ENCODE measurements at places on chromosomes 7 and 10.
A peak's percentile ranks its signal among the peaks of the same experiment; 100 is the strongest.

- no peak for DNase-seq
Observed at GRCh38 chr7:94223375-94224084, 171.2 kb upstream of the COL1A2 start.

DNA sequence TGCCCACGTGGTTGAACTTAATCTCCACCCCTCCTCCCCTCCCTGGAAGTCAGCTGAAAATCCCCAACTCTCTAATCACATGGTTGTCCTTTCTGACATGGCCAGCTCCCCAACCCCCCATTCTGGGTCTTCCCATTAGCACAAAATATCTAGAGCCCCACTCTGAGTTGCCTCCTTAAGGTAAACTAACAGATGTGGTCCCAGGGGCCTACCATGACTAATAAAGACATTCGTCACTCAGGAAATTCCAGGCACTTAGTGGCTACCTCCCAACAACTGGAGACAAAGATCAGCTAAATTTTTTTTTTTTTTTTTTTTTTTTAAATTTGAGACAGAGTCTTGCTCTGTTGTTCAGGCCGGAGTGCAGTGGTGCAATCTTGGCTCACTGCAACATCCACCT, 21.1 kb downstream of the CCDC126 start:
- no peak for DNase-seq

- DNase-seq = no peak
Observed at GRCh38 chr10:132646443-132647097, 109.0 kb downstream of the INPP5A start.

DNA sequence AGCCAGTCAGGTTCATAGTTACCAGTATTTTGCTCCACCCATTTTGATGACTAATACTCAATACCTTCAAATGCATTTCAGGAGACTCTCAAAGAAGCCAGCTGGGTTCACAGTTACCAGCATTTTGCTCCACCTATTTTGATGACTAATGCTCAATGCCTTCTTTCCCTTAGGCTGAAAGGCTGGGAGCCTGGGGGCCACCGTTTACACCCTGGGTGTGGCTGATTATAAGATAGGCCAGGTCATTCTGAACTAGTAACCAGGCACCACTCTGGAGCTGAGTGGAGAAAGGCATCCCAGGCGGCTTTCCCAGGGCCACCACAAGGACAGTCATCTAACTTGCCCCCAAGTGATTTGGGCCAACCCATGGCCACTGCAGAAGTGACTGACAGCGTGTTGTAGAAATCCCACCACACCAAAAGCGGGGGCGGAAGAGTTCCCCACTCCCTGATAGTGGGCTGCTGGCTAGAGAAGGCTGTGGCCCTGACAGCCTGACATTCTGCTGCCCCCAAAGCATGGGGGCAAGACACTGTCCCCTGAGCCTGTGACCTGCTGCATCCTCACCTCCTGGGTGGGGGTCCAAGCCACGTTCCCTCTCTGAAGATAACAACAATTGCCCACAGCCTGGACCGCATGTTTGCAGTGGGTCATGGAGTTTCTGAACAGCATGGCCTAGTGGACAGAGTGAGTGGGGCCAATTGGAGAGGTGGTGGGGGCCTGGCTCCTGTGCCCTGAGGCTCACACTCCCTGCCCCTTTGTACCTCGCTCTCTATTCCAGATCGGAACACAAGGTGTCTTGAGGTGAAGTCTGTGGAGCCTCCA, 23.0 kb upstream of the ZNF488 start:
- DNase-seq = no peak

- no peak for DNase-seq
Observed at GRCh38 chr7:16933296-16934279, 51.8 kb upstream of the AGR3 start.

DNA sequence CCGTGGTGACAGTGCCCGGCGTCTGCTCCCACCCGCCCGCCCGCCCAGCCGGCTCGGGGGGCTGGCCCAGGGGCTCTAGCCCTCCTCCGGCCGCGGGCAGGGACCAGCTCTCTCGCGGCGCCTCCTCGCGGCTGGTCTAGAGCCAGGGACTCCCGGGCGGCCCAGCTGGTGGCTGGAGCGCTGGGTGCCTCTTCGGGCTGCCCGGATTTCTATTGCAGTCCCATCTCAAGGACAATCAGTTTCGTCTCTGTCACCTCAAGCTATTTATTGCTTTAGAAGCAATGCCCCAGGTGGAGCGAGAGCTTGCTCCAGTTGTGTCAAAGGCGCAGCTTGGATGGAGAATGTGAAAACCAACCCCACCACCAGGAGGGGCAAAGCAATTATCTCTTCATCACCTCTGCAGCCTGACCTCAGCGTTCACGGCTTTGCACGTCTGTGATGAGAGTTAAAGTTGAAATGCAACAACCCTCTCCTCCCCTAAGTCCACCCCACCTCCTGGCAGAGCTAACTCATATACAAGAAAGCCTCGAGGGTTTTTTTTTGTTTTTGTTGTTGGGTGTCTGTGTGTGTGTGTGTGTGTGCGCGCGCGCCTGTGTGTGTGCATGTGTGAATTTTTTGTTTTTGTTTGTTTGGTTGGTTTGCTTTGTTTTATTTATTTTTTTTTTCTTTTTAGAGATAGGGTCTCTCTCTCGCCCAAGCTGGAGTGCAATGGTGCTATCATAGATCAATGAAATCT, at the start of gene ITGA8:
TSS of gene ITGA8 (minus strand) at position 24 of the 736 bp plus-strand sequence. CDS start 151 bp downstream, outside the sequence.
- DNase-seq = no peak

GRCh38 chr7:142583446-142583845, 165.8 kb upstream of the PRSS1 start:
- no peak for DNase-seq

DNA sequence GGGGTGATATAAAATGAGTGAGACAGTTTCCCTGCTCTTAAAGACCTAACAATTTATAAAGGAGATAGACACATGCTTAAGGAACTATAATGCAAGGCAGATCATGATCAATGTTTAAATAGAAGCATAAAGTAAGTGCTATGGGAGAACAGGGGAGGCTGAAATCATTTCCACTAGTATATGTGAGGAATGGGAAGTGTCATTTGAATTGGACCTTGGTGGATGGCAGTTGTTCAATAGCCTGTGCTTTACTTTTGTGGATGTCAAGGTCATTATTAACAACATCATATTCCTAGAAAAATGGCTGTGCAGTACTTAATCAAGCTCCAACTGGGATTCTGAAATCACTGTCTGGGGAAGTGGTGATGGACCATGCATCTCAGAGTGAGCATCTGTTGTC, 14.7 kb downstream of the NPY start:
- no peak for DNase-seq

- no peak for DNase-seq
Observed at GRCh38 chr10:93856349-93857145, 37.2 kb upstream of the SLC35G1 start.

- no peak for DNase-seq
Observed at GRCh38 chr10:121975295-121976086, 474 bp upstream of the NSMCE4A start.

DNA sequence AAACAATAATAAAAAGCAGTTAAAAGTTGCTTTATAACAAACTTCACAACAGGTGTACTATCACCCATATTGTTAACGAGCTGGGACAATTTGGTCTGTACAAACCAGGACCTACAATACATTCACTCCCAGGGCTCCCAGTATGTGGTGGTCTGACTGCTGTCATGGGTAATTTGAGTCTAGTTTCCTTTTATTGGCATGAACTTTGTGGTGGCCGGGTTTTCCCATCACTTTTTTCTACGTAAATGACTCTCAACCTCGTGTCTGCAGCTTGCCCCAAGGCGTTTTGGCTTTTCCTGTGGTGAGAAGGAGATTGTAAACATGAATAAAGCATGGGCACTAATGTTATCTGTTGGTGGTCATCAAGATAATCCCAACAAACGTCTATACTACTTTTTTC, 118.7 kb upstream of the CDK6 start:
- no peak for DNase-seq

GRCh38 chr10:86164174-86164774, 202.3 kb downstream of the GRID1 start:
- DNase-seq = no peak

DNA sequence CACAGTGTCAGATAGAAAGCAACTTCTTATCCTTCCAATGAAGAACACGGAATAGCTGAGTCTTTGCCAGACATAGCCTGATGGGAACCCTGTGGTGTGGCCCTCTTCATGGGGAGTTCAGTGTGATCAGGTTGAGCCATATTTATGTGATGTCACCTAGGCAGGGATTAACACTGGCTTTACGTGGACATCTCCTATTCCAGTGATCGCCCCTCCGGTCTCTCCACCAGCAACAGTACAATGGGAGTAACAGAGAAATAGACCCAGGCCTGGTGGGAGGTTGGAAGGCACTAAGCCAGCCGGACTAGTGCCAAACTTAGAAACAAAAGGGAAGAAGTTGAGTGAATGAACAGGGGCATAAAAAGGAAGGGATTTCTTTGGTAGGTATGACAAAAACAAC, 358.1 kb downstream of the PRPF18 start:
- DNase-seq = no peak

DNA sequence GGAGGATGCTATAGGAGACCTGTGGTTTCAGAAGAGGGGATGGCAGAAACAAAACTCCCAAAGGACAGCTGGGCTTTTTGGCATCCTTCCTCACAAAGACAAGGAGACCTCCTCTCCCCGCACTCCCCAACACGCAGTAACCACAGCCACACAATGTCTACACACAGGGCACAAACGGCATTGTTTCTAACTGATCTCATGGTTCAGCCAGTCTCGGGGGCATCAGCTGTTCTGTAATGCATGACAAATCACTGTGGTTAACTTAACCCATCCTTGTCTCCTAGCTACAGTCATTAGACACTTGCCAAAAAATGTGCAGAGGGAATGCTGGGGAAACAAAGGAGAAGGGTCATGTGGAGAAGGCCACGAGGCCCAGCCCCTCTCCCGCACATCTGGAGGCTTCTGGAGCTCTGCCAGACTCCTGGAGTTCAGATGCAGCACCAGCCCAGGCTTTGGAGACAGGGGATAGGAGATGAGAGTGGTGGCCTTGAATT, 7.6 kb upstream of the ADAMTS14 start:
- peak; percentile 17 for DNase-seq

DNA sequence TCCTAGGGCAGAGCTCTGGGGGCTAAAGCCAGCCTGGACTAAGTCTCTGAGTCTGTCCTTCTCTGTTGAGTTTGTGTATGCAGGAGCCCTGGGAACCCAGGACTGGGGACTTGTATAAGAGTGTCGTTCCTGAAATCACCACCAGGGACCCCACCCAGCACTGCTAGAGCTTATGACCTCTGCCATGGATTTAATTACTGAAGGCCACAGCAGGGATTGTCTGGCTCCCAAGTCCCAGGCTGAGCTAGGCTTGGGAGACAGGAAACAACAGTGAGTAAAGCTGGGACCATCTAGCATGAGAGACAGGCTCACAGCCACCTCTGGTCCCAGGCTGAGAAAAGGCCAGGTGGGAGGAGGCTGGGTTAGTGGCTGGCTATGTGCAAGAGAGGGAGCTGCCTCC, 1.4 kb upstream of the TSPAN15 start:
- DNase-seq = peak; percentile 83

DNA sequence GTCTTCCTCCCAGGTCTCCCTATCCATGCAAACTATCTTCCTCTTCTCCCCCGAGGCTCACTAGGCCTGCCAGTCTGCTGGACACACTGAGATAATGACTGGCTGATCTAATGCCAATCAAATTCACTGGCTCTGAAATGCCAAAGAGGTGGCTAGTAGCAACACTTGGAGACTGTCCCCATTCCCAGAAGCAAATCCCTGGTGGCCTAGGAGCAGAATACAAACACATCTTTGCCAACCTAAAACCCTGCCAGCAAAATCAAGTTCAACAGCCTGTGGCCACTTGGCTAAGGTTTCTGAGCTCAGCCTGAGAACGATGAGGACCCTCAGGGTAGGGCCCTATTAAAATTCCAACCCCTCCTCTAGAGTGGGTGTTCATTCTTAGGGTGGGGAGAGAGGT, 46.6 kb downstream of the SH3PXD2A start:
- no peak for DNase-seq

DNA sequence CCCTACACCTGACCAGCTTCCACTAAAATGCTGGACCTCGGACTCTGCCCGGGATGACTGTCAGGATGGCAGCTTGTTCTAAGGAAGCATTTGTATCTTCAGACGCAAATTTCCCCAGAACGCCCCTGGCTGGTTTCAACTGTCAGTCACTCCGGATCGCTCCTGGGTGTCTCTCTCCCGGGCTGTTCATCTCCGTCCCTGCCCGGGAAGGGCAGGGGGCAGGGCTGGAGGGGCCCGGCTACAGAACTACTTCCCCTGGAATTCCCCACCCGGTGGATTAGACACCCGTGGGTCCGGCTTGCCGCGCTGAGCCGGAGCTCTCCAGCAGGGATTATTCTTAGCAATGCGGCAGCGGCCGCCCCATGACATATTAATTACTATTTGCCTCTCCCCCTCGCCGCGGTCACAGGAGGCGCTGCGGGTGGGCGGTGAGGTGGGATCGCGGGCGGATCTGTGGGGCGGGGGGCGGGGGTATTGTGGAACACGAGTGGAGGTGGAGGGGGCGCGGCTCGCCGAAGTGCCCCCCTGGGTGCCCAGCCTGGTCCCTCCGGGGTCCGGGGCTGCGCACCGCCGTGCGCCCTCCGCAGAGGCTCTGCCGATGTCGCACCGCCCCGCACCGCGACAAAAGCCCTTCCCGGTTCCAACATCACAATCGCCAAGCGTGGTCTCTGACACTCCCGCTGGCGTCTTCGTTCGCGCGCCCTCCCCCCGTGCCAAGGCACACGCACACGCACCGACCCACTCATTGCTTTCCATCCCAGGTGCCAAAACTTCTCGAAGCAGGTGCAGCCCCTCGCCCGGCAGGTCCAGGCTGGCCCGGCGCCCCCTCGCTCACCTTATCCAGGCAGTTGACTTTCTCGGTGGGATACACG, 276.1 kb upstream of the NEBL start:
- DNase-seq = peak; percentile 46

- DNase-seq = no peak
Observed at GRCh38 chr10:79249186-79250121, 97.8 kb upstream of the PPIF start.

- DNase-seq = no peak
Observed at GRCh38 chr10:69345890-69346474, 67.7 kb downstream of the HK1 start.

GRCh38 chr10:111984057-111984456, 199.5 kb downstream of the GPAM start:
- DNase-seq = no peak

DNA sequence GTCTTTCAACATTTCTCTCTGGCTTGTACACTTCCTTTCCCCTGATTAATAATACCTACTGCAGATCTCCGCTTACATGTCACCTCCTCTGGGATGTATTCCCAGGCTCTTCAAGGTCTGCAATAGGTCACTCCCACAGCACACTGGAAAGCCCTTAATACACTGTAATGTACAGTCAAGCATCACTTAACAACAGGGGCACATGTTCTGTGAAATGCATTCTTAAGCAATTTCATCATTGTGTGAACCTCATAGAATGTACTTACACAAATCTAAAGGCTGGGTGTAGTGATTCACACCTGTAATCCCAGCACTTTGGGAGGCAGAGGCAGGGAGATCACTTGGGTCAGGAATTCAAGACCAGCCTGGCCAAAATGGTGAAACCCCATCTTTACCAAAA, 1.9 kb downstream of the COX15 start:
- no peak for DNase-seq
